AG04450 (cell line): ENCODE measurements at places on chromosomes 2 and 18. TPM values are rescaled to one million over a fixed set of nuclear protein-coding genes. Genes with fewer than 3 reads are reported as not detected.

DPP10 gene
- not detected in 2 replicates for polyA plus RNA-seq

DNAJB2 gene
- 40.6 and 41.1 TPM in 2 replicates for polyA plus RNA-seq

DSC3 gene
- polyA plus RNA-seq: 0.02 TPM in 2 replicates

RAD51AP2 gene
- polyA plus RNA-seq: not detected in 2 replicates

MROH2A gene
- polyA plus RNA-seq: not detected in 2 replicates
